Subcutaneous preadipocyte (primary cell): ENCODE measurements at places on chromosomes 5 and 9. TPM values are rescaled to one million over a fixed set of nuclear protein-coding genes. Genes with fewer than 3 reads are reported as not detected.

The FSTL4 gene
- not detected in 2 replicates for total RNA-seq

The CNOT8 gene
- 30.1 and 34.4 TPM in 2 replicates for total RNA-seq

The KCNV2 gene
- total RNA-seq: not detected in 2 replicates

The ADAMTS16 gene
- total RNA-seq: 1.8 and 2.9 TPM in 2 replicates

The CXCL14 gene
- under 0.01 and 0.37 TPM in 2 replicates for total RNA-seq

The SCGB3A2 gene
- not detected in 2 replicates for total RNA-seq

The OMD gene
- 0.20 and 0.37 TPM in 2 replicates for total RNA-seq

The NOL6 gene
- total RNA-seq: 29.4 and 45.0 TPM in 2 replicates

The PPP2CA gene
- total RNA-seq: 37.1 and 52.0 TPM in 2 replicates

The GPR151 gene
- total RNA-seq: not detected in 2 replicates

The FYB1 gene
- under 0.01 TPM in 2 replicates for total RNA-seq

The RASEF gene
- total RNA-seq: under 0.01 TPM in 2 replicates

The ACTBL2 gene
- under 0.01 TPM in 1 of 2 replicates, not detected in the other for total RNA-seq

The IL3 gene
- not detected in 2 replicates for total RNA-seq

The DOK3 gene
- 1.1 and 1.4 TPM in 2 replicates for total RNA-seq

The CSF1R gene
- not detected in 2 replicates for total RNA-seq

The AK1 gene
- total RNA-seq: 35.4 and 38.9 TPM in 2 replicates

The LHX2 gene
- not detected in 2 replicates for total RNA-seq

The GALNT12 gene
- 19.8 and 25.0 TPM in 2 replicates for total RNA-seq

The CWC27 gene
- total RNA-seq: 12.9 and 18.0 TPM in 2 replicates

The SV2C gene
- not detected in 2 replicates for total RNA-seq

The KIF27 gene
- 2.2 and 3.1 TPM in 2 replicates for total RNA-seq

The SPAAR gene
- total RNA-seq: 0.20 and 0.37 TPM in 2 replicates

The CCDC180 gene
- total RNA-seq: 1.8 and 2.0 TPM in 2 replicates

The AQP7 gene
- 0.59 and 1.1 TPM in 2 replicates for total RNA-seq

The GPSM1 gene
- 34.2 and 50.8 TPM in 2 replicates for total RNA-seq

The CCL27 gene
- total RNA-seq: not detected in 2 replicates

The VLDLR gene
- 1.5 and 2.3 TPM in 2 replicates for total RNA-seq

The SIT1 gene
- 1.1 TPM in 1 of 2 replicates, not detected in the other for total RNA-seq

The FAXDC2 gene
- total RNA-seq: 3.1 and 7.3 TPM in 2 replicates

The OGN gene
- total RNA-seq: 0.39 and 4.0 TPM in 2 replicates

The INSL4 gene
- not detected in 2 replicates for total RNA-seq

The SLC27A6 gene
- total RNA-seq: under 0.01 and 0.37 TPM in 2 replicates

The KCTD16 gene
- total RNA-seq: under 0.01 and 0.20 TPM in 2 replicates

The GEMIN5 gene
- 18.7 and 33.8 TPM in 2 replicates for total RNA-seq

The NCS1 gene
- total RNA-seq: 33.1 and 47.9 TPM in 2 replicates
